ENCODE measurements at places on chromosomes 16 and 17.

DNA sequence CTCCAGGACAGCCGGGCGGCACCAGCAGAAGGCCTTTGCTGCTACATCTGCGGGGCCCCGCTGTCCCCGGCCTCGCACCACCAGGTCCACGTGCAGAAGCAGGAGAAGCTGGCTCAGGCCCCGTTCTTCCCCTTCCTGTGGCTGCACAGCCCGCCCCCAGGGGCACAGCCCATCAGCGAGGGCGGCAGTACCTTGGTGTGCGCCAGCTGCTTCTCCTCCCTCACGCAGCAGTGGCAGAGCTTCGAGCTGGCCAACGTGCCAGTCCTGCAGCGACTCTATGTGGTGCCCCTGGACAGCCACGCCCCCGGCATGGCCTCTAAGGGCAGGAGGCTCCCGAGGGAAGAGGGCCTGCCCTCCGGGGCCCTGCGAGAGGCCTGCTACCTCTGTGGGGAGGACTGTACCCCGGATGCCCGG, 58.3 kb upstream of the CIBAR2 start:
- DNase-seq, result no peak

DNA sequence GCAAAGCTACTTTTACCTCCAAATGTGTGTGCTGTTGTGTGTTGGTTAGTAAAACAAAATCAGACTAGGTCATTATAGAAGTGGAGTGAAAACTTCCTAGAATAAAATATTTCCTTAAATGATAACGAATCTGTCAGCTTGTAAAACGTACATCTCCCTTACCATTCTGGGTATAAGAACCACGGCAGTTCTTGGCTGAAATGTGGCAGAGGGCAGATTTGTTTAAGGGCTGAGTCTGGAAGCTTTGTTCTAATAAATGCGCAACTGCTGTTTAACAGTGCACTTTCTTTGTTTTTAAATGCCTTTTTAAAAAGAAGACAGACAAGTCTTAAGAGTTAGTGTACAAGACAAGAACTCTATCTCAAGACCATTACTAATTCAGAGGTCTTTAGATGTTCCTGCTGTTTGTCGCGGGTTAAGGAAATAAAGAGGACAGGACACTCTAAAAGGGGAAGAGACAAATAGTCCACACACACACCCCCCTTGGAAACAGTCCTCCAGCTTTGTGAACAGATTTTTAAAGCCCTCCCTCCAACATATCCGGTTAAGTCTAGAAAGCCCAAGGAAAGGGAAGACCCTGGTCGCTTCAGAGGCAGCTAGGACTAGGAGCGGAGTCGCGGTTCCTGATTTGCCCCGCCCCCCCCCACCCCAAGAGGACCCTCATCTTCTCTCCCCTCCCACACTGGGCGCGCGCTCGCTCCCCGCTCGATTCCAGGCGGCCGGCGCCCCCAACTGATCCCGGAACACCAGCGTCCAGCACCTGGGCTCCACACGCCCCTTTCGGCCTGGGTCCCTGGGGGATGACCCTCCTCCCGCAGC, 658 bp downstream of the SYNRG start:
- peak; percentile 72 for DNase-seq

GRCh38 chr17:2266865-2267228, 36.7 kb downstream of the SMG6 start:
- DNase-seq, result no peak

DNA sequence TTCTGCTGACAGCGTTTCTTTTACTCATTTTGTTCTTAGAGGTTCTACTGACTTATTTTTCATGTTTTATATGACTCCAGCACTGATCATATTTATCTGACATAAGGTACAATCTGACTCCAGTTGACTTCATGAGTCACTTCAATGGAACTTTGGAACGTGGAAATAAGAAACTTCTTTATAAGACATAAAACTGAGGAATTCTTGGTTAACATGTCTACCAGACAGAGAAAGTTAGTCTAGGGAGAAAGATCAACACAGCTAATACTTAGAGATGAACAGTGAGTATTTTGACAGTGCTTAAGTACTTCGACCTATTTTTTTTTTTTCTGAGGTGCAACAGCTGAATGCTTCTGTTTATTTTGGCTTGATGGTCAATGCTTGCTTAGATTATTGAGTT, 679.5 kb downstream of the KCNJ2 start:
- no peak for DNase-seq

DNA sequence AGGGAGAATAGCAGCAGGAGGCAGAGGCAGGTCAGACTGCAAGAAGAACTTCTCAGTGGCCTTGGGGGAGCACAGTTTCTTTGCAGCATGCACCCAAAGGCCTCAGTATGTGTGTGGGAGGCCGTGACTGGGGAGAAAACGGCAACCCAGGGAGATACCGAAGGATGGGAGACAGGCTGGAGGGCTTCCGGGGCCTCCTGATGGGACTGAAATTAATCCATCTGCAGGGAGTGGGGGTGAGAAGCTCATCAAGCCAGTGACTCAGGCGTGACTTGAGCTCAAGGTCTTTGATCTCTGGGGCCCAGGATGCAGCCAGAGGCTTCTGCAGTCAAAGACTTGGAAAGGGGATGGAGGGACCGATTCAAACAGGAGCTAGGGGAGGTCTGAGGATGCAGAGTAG, 5.1 kb upstream of the C17orf113 start:
- DNase-seq, result no peak

- DNase-seq, result no peak
These were observed 478.3 kb upstream of the ZFHX3 start for GRCh38 chr16:73526011-73526804.

GRCh38 chr17:16027708-16028584, 28.3 kb downstream of the TTC19 start:
- DNase-seq, result peak; percentile 64

- no peak for DNase-seq
These were observed 16.1 kb downstream of the USP10 start for GRCh38 chr16:84715854-84716253.

DNA sequence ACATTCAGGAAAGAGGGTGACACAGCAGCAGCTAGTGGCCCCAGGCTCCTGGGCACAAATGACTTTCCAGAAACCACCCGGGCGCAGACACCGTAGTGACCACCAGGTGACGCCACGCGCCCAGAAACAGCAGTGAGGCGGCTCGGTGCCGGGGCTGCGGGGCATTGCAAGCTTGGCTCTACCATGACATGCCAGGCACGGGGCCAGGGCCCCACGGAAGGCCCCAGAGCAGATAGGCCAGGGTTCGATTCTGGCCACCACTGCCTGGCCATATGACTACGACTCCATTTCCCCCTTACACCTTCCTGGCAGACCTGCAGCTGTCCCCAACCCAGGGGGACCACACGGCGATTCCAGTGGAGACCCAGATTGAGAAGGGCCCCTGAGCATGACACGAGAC, 6.7 kb downstream of the RHBDF1 start:
- peak; percentile 88 for DNase-seq

DNA sequence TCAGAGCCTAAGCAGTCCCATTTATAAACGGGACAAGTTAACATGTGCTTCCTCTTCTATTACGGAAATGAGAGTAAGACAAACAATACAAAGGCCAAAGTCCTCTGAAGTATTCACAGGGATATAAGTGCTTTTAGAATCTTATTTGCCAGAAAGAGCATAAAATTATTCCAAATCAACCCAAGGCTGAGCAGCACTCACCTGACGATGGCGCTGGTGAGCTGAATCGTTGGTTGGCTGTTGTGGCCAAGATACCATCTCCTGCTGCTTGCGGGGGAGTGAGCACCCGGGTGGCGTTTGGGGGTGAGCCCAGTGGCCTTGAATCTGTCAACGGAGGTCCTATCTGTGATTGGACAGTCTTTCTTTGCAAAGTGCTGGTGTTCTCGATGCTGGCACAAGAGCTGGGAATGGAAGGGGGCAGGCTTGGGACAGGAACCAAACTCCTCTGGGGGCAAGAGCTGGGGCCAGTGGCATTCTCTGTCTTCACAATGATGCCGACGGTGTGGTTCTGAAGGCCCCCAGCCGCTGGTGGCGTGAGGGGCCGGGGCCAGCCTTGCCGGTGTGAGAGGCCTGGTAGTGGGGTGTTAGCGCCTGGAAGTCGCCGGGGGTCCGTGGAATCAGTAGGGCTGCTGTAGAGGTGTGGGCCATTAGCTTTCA, 9.5 kb upstream of the DHRS13 start:
- DNase-seq, result peak; percentile 92

GRCh38 chr16:56637814-56638750, at the start of gene MT1A:
TSS of gene MT1A (plus strand) at chr16:56638666. CDS start at chr16:56638739, 73 bp downstream.
- DNase-seq, result no peak

- no peak for DNase-seq
These were observed 15.3 kb downstream of the TMEM204 start for GRCh38 chr16:1548727-1549126.

GRCh38 chr17:8685381-8685780, 54.9 kb upstream of the MYH10 start:
- DNase-seq, result no peak

- DNase-seq, result no peak
These were observed 236.7 kb downstream of the RBFOX3 start for GRCh38 chr17:79374087-79374689.

- DNase-seq, result no peak
These were observed 7.3 kb downstream of the CDH11 start for GRCh38 chr16:65114527-65114926.

DNA sequence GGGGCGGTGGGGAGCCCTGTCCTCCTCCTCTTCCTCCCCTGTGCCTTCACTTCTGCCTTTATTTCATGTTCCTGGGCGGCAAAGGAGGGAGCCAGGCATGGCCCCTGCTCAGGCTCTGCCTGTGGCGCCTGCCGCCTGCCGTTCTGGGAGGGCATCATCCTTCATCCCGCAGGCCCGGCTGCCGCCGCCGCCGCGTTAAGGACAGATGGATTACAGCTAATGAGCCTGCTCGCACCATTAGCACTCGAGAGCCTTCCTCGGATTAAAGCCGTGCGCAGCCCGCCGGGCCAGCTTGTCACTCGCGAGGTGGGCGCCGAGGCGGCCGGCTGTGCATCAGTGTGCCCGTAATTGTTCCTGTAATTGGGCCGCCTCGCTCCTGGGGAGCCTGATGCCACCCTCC, 127.7 kb upstream of the GSE1 start:
- no peak for DNase-seq

GRCh38 chr16:2280981-2281542, 13.1 kb upstream of the RNPS1 start:
- DNase-seq, result no peak

GRCh38 chr16:49061137-49061714, 220.4 kb downstream of the CBLN1 start:
- no peak for DNase-seq

DNA sequence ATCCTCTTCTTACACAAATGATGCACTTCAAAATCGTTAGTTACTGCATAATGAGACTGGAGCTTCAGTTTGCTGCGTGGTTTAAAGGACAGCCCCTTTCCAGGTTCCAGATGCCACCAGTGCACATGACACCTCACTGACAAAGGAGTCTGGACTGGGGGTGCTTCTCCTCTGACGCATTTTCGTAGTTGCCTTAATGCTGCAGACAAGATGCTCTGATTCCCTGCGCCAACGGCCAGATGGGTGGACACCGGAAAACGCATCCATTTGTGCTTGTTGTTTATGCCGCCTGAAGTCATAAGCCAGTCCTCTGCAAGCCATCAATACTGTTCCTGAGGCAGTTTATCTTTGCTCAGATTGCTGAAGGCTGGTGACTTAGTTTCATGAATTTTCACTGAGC, 16.0 kb downstream of the FBXO31 start:
- DNase-seq, result no peak

- no peak for DNase-seq
These were observed 1.8 kb downstream of the TPSD1 start for GRCh38 chr16:1257561-1258224.

GRCh38 chr16:59113004-59113670, 379.0 kb upstream of the GOT2 start:
- peak; percentile 8 for DNase-seq

DNA sequence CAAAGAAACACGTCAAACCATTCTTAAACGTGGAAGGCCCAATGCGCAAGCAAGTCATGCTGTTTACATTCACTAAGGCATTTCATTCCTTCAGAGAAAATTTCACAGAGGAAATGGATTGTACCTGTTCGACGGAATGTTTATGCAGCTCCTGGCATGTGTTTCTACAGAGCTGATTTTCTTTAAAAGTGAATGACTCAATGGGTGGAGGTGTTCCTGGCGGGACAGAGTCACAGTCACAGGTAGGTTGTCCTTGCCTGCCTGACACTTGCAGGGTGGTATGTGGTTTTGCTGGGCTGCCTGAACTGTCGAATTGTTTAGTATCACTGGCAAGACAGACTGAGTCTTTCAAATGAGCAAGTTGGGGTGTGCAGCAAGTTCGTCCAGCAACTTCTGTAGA, 11.6 kb downstream of the PALB2 start:
- no peak for DNase-seq

DNA sequence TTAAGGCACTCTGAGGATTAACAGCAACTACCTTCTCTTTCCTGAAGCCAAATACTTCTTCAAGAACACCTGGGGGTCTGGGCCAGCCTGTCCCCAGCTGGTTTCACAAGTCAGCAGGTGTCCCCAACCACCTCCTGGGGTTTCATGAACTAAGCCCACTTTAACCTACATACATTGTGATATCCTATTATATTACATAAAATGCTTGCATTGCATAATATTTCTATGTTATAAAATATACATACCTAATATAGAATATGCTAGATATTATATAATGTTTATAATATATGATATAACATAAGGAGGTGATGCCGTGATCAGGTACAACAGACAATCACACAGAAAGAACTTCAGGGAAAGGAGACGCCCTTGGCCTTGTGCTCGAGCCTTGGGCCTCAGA, 367.6 kb downstream of the C16orf95 start:
- DNase-seq, result no peak

DNA sequence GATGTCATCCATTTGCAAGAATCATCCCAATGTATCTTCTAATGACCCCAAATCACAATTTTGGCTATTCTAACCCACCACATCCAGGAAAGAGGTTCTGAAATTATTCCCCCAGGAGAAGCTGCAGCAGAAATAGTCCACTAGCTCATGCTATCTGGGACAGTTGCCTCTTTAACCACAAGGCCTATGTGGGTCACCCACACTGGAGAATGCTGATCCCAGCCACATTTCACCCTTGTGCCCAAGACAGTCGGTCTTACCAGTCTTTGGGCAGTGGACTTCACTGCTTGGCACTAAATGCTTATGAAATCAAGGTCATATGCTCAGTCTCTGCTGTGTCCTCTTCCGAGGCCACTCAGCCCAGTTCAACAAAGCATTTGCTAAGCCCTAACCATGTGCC, 27.0 kb downstream of the ABCC12 start:
- no peak for DNase-seq
